Activated CD4-positive, alpha-beta T cell treated with anti-CD3 and anti-CD28 coated beads, Interleukin-2, amount 50 U/mL, for 24 hours (primary cell): ENCODE measurements at places on chromosomes 3 and 15.

DNA sequence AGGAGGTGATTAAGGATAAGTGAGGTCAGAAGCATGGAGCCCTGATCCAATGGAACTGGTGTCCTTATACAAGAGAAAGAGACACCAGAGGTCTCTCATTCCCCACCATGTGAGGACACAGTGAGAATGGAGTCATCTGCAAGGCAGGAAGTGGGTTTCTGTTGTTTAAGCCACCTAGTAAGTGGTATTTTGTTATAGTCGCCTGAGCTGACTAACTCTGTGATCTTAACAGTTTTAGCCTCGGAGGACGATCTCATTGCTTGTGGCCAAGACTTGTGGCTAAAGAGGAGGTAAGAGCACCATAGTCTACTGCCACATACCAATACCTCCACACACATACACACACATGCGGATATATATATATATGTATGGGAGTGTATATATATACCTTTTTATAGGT, 73.8 kb downstream of the MCTP2 start:
- peak; percentile 7 for DNase-seq

- DNase-seq: no peak
Measured at GRCh38 chr3:55774856-55775255, 287.8 kb upstream of the WNT5A start.

DNA sequence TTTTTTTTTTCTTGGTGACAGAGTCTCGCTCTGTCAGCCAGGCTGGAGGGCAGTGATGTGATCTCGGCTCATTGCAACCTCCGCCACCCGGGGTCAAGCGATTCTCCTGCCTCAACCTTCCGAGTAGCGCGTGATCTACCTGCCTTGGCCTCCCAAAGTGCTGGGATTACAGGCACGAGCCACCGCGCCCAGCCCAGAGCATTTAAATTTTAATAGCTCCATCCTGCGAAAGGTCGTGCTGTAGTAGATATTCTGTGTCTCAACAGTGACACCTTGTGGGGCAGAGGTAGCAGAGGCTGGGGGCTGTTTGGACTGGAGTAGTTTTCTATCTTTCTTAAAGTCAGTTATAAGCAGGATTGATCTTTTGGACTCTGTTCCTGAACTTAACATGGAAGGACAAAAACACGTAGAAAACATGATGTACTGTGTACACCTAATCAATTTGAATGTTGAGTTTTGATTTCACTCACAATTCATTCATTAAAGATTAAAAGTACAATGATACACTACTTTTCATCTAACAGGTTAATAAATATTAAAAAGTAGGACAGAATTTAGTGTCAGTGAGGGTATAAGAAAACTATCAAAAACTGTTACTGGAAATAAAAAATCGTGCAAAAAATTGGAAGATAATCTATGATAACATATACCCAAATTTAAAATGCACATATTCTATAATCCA, 11.0 kb upstream of the PDCD6IP start:
- DNase-seq: no peak

- DNase-seq: no peak
Measured at GRCh38 chr3:188294823-188295487, 141.0 kb downstream of the LPP start.

DNA sequence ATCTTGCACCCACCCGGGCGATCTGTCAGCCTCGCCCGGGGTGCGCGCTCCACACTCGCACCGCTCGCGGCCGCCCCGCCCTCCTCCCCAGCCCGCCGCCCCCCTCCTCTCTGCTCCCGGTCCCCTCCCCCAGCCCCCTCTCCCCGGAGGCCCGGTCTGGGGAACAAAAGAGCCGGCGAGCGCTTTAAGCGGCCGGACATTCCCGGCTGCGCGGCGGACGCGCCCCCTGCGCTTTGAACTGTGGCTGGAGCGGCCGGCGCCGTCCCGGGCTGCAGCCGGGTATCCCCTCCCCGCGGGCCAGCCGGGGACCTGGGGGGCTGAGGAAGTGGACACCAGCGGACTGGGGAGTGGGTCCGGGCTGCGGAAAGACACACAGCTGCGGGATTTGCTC, at the start of gene IGDCC3:
IGDCC3 (minus strand) TSS at position 27 of the 391 bp plus-strand sequence. CDS start 214 bp downstream, outside the sequence.
- DNase-seq: no peak

DNA sequence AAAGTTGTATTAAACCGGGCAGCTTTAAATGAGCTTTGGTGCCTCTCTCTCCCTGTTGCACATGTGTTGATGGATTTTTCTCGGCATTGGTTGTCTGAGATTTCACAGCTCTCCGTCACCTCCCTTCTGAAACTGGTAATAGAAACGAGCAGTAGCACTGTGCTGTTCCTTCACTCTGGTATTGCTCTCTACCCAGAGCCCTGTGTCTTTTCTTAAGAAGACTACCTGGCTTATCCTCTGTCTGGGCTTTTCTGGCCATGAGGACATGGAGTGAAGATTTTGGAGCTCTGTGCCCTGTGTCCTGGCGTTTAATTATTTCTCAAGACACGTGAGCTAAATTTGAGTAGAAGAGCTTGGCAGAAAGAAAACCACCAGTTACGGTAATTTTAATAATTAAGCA, 209.6 kb upstream of the EIF1B start:
- DNase-seq: no peak

- DNase-seq: no peak
Measured at GRCh38 chr3:103406320-103406850, 971.6 kb downstream of the ZPLD1 start.

DNA sequence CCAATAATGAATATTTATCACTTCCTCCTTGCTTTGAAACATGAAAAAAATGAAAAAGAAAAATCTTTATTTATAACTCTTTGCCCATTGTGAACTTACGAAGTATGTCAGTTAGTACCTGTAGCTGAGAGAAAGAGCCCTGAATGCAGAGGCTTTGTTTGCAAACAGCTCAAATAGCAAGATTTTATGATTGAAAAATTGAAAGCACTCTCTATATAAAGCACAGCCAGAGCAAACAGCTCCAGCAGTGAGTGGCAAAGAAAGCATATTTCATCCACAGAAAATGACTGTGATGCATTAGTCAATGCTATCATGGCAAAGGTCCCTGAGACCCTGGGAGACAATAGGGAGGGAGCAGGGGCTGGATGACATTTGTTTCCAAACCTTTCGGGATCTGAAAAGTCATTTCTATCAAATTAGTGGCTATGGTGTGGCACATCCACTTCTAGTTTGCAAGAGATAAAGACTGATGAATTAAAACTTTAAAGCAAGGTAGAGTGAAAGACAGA, 576.1 kb downstream of the OTOL1 start:
- DNase-seq: no peak

DNA sequence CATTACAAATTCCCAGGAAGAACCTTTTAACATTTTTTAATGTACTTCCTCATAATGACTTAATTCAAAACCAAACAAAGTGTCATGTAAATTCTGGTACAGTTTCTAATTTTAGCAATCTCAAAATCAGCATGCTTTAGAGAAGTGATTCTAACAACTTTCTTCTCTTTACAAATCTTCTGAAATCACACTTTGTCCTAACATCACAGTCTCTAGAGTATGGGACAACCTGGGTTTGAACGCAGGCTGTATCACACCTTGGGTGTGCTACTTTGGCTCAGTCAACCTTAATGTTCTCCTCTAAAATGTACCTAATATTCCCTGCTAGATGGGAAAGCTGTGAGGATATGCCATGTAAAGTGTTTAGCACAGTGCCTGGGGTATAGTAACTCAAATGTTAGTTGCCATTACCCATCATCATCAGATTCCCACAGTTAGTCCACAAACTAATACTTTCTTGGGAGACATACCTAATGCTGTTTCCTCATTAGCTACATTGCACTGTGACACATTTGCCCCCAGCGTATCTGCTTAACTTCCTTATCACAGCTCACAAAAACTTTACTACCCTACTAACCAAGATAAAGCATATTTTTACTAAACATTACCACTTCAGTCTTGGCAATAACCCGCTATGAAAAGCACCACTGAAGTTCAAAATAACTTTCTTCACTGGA, 3.1 kb downstream of the TSPAN3 start:
- DNase-seq: no peak

DNA sequence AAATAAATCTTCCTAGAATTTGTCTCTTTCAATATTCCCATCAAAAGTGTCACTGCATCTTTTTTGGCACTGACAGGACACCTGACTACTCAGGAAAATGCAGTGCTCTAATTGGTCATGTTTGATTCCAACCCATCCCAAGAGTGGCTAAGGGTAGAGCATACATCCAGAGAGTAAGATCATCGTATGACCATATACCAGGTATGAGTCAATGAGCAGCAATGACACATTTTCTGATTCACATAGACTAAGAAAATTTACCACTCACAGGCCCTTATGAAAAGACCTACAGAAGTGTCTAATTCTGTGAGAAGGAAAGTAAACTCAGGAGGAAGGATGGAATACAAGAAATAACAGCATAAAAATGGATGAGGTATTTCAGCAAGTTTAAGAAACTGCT, 434.2 kb downstream of the ZIC1 start:
- DNase-seq: no peak

DNA sequence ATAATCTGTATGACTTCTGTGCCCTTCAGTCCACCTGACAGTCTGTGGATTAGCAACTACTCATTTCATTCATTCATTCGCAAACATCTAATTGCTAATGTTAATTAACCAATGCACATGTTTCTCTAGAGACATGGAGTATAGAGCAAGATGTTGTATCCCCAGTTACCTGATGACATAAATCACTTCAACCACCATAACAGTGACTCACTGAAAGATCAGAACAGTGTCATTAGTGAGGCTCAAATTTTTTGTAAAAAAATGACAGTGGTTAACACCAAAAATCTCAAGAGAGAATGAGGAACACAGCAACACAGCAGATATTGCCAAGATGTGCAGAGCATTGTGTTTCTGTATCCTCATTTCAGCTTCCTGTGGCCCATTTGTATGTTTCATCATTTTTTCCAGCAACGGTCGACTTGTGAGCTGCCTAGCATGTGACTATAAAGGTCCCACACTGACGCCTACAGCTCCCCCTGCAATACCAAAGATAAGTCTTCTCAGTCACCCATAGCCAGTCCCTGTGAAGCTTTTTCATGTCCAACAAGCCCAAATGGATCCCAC, 3.7 kb upstream of the PLD1 start:
- DNase-seq: no peak

- DNase-seq: no peak
Measured at GRCh38 chr15:67090297-67091070, 25.1 kb downstream of the SMAD3 start.

DNA sequence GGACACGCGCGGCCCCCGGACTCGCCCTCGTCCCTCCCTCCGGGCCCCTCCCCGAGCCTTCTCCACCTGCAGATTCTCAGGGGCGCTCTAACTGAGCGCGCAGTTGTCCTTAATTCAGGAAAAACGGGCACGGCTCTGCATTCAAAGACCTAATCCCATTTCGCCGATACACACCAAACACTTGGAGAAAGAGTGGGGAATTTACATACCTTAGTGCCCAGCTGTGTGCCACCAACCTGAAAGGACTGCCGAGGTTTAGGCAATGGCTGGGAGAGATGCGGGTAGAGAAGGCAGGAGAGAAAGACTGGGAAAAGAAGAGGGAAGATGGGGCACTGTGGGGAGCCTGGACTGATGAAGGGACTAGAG, 21.8 kb downstream of the IGDCC3 start:
- no peak for DNase-seq

- no peak for DNase-seq
Measured at GRCh38 chr3:68809596-68809995, 122.8 kb downstream of the TAFA4 start.

- no peak for DNase-seq
Measured at GRCh38 chr3:98592345-98592935, 971 bp downstream of the CPOX start.
